ENCODE measurements at places on chromosomes 16 and 17.

DNA sequence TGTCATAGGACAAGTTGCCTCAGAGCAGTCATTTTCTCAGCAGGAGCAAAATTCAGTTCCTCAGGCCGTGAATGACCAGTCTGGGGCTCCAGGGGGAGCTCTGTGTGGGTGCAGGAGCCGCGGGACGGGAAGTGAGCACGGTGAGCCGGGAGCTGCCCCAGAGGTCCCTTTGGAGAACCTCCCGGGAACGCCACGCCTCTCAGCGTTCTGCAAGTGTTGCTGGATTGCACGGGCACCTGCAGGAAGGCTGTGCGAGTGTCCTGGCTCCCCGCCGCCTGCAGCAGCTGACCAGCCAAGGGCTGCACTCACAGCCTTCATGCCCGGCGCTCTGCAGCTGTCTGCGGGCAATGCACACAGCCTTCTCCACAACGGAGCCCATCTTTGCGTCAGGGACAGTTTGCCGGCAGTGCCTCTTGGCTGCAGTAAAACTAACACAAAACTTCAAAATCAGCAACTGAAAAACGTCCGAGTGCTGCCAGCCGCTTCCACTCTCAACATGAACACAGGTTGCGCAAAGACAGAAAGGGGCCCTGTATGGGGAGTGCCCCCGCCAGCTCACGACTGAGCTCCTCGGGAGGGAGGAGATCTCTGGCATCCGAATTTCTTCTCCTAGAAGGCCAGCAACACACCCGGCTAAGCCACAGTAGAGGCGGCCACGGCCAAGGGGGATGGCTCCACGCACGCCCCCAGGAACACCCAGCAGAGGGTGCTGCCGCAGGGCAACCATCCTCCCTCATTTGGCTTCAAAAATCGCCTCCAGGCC is 16.0 kb downstream of the NDUFAF8 start:
- DNase-seq: peak; percentile 22

GRCh38 chr17:60678118-60678444 is 430 bp downstream of the BCAS3 start:
- no peak for DNase-seq

GRCh38 chr17:50087246-50087911 is 7.8 kb upstream of the PDK2 start:
- peak; percentile 14 for DNase-seq

- peak; percentile 61 for DNase-seq
These were observed at the start of gene ORAI3 for GRCh38 chr16:30948667-30949649. ORAI3 (plus strand) TSS chr16:30949068; CDS start chr16:30949290, 222 bp downstream.

- DNase-seq: no peak
These were observed 20.5 kb downstream of the MYLK3 start for GRCh38 chr16:46727630-46728029.

DNA sequence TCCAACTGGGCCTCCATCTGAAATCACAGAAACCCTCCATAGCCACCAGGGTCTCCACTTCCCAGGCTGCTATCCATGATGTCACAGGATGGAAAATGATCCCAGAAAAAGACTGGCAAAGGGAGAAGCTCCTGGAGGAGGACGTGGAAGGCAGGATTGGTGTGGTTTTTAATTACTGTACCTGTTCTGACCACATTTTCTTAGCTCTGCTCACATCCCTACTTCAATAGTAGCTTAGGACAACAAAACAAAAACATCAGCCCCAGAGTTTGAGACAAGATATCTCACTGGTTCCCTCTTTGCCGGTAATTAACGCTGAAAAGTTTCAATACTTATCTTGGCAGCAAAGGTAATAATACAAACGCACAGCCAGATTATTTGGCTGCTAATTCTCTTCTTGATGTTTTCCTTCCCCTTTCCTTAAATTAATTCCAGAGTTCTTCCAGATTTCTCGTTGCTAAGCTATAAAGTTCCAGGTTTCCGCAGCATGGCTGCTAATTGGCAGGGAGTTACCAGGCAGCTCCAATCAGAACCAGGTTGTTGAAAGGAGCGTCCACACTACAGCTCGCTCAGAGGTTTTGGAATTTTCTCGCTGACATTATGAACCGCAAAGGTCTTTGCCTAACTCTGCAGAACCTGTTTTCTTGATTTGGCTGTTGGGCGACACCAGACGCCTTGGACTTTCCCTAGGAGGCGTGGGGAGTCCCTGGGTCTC is 263.4 kb downstream of the MRTFB start:
- DNase-seq: no peak

DNA sequence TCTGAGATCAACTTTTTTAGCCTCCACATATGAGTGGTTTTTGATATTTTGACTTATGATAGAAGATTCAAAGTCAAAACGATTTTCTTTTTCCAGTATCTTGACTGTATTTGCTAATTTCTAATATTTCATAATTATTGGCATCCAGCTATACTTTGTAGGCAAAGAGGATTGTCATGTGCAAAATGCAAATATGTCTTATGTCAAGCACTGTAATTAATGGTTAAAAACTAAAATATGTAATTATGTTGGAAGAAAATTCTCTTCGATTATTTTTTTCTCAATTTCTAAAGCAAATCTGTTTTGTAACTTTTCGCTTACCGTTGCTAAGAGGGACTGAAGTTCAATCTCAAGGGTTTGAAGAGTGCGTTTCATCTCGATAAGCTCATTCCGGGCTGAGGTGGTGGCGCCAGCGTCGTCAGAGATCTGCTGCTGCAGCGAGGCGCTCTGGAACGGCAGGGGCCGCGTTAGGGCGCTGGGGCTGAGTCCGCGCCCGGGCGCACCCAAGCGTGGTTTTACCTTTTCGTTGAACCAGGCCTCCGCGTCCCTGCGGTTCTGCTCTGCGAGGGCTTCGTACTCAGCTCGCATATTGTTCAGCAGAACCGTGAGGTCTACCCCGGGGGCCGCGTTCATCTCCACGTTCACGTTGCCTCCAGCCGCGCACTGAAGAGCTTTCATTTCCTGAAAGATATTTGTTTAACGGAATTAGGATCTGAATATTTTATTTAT is 3.0 kb downstream of the KRT27 start:
- no peak for DNase-seq

GRCh38 chr16:83955218-83956130 is 2.4 kb downstream of the OSGIN1 start:
- DNase-seq: no peak

DNA sequence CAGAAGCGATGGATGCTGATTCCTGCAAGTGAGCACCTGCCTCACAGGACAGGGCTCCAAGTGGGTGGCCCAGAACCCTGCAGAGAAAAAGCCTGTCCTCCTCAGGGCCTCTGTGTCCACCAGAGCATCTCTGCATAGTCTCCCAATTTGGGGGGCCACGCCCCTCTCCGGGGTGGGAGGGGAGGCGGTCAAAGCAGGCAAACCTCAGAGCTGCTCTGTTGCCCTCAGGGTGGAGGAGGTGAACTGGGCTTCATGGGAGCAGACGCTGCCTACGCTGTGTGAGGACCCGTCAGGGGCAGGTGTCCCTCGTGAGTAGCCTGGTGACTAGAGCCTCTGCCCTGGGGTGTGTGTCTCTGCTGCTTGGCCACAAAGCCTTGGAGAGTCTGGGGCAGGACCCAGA is 19.3 kb downstream of the TRPV2 start:
- no peak for DNase-seq

GRCh38 chr17:37465069-37465616 is 24.5 kb upstream of the DUSP14 start:
- no peak for DNase-seq

DNA sequence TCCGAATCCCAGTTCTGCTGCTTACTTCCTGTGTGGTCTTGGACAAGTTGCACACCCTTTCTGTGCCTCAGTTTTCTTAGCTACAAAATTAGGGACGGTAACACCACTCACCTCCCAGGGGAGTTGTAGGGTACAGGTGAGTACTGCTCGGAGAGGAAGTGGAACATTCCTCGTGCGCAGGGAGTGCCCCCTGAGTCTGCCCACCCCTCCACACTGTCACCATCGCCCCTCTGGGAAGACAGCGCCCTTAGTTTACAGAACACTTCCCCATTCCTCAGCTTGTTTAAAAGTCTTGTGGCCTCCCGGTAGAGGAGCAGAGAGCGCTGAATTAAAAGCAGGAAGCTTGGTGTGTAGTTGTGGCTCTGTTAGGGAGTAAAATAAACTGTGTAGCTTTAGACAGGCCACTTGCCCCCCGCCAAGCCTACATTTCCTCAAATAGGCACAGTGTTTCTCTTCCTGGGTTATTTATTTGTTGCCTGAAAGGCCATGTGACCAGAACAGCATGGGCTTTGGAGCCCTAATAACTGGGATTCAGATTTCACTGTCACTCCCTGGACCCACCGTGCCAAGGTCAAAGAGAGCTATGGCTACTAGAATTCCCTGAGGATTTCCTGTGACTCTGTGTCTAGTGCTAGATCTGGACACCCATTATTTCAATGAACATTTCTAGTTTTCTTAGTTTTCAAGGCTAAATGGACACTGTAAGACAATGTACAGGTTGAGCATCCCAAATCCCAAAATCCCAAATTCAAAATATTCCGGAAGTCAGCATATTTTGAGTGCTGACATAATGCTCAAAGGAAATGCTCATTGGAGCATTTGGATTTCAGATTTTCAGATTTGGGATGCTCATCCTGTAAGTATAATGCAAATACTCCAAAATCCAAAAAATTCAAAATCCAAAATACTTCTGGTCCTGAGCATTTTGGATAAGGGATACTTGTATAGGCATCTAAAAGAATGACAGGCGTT is 372.5 kb downstream of the SNX29 start:
- DNase-seq: no peak

DNA sequence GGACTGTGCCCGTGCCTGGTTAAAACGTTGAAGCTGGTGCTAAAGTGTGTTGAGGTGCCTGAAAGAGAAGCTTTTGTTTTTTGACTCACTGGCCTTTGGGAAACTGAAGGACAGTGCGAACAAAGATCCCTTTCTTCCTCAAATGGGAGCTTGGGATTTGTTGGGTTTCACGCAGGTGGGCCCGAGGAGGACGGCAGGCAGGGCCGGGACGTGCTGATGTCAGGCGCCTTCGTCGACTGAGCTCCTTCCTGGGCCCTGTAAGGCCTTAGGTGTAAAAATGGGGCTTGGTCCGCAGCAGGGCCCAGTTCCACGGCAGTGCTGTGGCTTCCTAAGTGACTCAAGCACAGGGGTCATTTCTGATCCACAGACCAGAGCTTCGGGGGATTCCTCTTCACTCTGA is 106.9 kb downstream of the BANP start:
- DNase-seq: no peak

- peak; percentile 73 for DNase-seq
These were observed 4.2 kb downstream of the ARMC7 start for GRCh38 chr17:75113798-75114551.

DNA sequence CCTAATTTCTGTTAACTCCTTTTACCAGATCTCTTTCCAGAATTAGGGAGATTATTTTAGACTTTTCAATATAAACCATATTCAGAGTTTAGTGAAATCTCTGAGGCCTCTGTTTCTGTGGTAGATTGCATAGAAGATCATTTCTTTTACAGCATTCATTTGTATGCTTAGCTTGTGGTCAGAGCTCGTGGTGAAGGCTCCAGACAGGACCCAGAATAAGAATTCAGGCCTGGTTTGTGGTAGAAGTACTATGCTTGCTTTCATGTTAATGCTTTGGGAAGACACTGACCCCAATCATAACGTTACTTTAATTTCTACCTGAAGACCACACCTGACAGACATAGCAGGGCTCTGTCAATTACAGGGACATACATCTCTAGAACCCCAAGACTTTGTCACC is 258.1 kb downstream of the FTO start:
- DNase-seq: no peak

DNA sequence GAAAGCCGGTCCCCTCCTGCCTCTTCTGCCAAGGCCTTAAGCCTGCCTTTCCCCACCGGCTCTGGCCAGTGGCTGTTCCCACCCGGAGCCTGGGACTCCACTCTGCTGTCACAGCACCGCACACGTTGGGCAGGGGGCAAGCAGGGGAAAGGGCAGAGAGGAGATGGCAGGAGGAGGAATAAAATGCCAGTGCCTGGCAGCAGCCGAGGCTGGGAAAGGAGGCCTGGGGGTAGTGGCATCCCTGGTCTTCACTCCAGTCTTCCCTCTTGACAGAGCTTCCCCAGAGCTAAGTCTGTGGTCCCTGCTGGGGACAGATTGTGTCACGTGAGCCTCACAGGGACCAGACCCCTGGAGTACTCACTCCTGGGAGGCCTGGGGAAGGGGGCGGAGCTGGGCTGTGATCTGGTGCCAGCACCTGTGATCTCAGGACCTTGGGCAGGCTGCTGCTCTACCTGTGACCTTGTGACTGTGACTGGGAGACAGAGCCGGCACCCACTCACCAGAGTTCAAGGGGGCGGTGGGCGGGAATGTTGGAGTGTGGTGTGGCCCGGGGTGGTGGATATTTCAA is 97.2 kb upstream of the GSE1 start:
- no peak for DNase-seq

DNA sequence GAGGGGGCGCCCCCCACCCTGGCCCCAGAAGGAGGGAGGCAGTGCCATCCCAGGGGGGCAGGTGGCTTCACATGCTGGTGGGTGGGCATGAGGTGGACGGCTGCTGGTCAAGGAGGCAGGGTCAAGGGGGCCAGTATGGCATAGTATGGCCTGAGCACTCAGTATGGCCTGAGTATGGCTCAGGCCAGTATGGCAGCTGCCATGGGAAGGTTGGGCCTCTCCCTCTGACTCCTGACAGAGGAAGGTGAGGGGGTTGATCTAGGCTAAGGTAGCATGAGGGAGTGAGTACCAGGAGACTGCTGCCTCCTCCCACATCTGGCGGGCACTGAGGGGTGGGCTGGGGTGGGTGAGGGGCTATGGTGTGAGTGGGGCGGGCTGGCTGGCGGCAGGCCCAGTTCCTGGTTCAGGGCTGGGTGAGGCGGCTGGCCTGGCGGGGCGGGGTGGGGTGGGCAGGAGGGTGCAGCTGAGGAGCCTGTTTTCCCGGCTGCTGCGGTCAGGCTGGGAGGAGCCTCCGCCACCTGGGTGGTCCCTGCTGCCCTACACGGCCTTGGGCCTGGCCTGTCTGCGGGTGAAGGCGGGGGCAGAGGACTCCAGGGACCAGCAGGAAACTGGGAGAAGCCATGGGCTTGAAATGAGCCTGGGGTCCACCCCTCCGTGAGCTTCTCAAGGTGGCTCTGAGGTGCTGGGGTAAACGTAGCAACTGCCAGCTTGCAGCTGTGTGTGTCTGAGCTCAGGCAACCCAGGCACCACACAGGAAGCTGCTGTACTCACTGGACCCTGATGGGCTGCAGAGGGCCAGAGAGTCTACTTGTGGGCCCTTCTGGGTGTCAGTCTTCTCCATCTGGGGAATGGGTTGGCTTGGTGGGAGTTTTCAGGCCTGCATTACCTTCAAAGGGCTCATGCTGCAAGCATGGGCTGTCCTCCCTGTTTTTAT is 57.0 kb downstream of the RAI1 start:
- no peak for DNase-seq

DNA sequence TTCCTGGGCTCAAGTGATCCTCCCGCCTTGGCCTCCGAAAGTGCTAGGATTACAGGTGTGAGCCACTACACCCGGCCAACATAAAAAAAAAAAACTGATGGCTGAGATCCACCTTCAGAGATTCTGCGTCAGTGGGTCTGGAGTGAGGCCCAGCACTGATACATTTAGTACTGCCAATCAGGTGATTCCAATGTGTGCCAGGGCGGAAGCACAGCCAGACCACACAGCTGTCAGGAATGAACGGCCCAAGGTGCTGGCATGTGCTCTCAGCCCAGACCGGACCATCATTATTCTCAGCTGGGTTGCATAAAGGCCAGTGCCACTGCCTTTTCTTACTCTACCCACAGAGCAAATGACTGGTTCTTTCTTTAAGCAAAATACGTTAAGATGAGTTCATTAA is 1.2 kb upstream of the BCO1 start:
- no peak for DNase-seq

All from anterior cingulate cortex (tissue), 58 donors.